ENCODE measurements at places on chromosomes 13 and 19.

- peak; percentile 84 for DNase-seq
These were observed at the start of gene IL27RA for GRCh38 chr19:14031719-14032480. Gene IL27RA, plus strand, starts transcription at chr19:14031762. Its CDS starts 111 bp downstream, at chr19:14031873.

GRCh38 chr13:28268800-28269223, 130.5 kb downstream of the PAN3 start:
- DNase-seq: no peak

DNA sequence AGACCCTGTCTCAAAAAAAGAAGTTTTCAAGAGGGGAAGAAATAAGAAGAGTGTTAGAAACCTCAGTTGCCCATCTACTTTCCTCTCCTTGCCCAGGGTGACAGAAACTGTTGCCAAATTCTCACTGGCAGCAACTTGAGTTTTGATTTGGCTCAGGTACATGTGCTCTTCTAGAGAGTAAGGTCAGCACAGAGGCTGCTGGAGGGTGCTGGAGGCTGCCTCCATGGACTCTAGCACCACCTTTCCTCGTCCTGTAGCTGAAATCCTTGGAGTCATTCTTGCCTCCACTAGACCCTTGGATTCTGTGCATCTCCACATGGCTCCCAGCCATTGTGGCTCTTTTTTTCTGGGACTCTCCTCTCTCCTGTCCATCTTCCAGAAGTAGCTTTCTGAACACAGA, 149.1 kb downstream of the TM9SF2 start:
- no peak for DNase-seq

DNA sequence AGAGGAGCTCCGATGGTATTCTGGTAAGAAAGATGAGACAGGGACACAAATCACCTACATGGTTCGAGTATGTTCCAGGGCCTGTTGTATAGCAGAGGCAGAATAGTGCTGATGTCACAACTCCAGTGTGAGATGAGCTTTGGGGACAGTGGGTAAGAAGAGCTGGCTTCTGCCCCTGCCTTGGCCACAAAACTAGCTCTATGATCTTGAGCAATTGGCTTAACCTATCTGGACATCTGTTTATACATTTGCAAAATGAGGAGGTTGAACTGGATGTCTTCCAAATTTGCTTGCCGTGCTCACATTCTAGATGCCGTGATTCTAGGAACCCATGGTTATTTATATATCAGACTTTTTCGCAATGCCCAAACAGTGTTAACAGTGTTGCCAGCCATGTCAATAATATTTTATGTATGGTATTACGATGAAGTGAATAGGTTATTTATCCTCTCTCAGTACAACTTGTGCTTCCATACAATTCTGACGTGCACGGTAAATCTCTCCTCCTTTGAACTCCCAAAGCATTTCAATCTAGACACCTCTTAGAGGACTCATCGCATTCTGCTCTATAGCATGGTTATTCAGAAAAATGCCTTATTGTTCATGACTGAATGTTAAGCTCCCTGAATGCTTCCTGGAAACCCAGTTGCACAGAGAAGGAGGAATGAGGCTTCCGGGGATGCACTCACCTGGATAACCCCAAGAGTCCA, 316.0 kb downstream of the FOXO1 start:
- DNase-seq: no peak

- no peak for DNase-seq
These were observed 123.1 kb downstream of the RBM26 start for GRCh38 chr13:79282976-79283375.

DNA sequence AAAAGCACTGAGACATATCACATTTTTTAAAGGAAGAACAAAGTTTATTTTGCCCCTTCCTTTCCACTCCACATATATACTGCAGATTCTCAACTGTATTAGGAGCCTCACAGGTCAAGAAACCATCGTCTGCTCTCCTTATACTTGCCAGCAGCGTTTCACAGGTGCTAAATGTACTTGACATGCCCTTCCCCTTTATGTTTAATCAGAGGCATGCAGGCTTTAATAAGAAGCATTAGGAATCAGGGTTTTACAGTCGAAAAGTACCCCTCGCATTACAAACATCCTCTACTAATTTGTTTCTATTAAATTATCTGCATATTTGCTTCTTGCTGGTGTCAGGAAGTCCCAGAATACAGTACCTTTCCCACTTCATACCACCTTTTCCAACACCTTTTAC, 3.7 kb upstream of the RAP2A start:
- DNase-seq: no peak

GRCh38 chr13:103852036-103852435, 785.8 kb upstream of the SLC10A2 start:
- no peak for DNase-seq

All from stimulated activated CD4-positive, alpha-beta T cell treated with anti-CD3 and anti-CD28 coated beads, Interleukin-4, amount 100 ng/mL, for 1 hour (primary cell).